ENCODE measurements at places on chromosomes 5 and 9.

- peak; percentile 16 for DNase-seq
Observed at GRCh38 chr5:59506285-59506877, 387.1 kb downstream of the PDE4D start.

GRCh38 chr5:81750308-81751008, 439 bp downstream of the SSBP2 start:
- no peak for DNase-seq

GRCh38 chr9:127778280-127779135, at the start of gene SH2D3C:
Gene SH2D3C (minus strand): TSS chr9:127778666. CDS start chr9:127778627, 39 bp downstream.
- no peak for DNase-seq

- DNase-seq = no peak
Observed at GRCh38 chr5:5499442-5499841, 77.0 kb downstream of the ICE1 start.

- DNase-seq = no peak
Observed at GRCh38 chr5:31860726-31861433, 221.9 kb downstream of the PDZD2 start.

GRCh38 chr5:105907016-105907415, 1763.7 kb downstream of the EFNA5 start:
- no peak for DNase-seq

DNA sequence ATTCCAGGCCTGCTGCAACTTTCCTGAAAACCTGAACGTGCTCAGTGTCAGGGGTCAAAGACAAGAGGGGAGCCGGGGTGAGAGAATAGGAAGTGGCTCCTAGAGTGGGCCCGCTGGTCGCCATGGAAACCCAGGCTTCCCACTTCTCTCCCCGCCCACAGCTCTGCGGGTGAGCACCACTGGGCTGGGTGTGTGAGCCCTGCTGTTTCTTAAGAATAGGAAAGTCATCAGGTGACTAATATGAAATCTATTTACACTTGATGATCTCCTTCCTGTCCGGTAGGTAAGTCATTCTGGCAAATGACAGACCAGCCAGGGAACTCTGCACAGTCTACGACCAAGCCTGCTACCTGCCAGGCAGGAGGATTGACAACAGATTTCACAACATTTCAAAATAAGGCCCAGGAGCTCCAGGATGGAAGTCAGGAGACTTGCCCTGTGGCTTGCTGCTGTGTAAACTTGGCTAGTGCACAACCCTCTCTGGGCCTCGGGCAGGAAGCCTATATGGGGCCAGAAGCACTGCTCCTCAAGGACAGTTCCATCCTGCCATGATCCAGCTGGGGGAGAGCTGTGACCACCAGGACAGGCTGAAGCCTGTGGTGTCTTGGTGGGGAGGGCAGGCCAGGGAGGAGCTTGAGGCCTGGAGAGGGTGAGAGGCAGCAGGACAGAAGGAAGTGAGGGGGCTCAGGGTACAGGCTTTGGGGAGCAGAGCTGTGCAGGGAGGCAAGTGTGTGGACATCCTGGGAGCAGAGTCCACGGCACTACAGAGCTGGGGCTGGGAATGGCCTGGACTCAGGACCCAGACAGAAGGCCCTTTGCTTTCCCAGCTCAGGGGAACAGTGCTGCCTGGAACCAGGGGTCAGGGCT, 60.6 kb downstream of the SHB start:
- DNase-seq = no peak

GRCh38 chr5:134777366-134777765, 18.8 kb downstream of the DDX46 start:
- DNase-seq = no peak

- DNase-seq = no peak
Observed at GRCh38 chr5:154813736-154814135, 36.7 kb downstream of the FAXDC2 start.

GRCh38 chr5:3709068-3709716, 113.6 kb downstream of the IRX1 start:
- DNase-seq = no peak

DNA sequence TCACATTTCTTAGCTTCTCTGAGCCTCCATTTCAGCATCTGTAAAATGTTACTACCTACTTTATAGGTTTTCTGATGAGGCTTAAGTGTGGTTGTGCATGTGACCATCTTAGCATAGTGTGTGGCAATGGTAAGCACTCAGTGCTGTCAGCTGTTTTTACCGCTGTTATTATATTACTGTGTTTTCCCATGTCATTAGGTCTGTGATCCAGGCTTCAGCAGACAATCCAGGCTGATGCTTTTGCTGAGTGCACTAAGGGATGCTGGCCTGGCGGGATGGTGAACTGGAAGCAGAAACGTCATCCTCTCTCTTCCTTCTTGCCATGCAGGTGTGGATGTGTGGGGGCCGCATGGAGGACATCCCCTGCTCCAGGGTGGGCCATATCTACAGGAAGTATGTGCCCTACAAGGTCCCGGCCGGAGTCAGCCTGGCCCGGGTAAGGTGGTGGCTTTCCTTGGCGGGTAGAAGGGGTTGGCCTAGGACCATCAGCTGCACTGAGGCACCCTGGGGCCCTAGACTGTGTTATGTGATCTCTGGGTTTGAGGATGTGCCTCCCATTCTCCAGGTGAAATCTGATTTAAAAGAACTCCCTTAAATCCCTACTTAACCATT, 41.9 kb upstream of the SAP30L start:
- no peak for DNase-seq

- DNase-seq = no peak
Observed at GRCh38 chr5:112511920-112512319, 92.8 kb upstream of the EPB41L4A start.

GRCh38 chr5:133222979-133223378, 171.2 kb downstream of the HSPA4 start:
- no peak for DNase-seq

DNA sequence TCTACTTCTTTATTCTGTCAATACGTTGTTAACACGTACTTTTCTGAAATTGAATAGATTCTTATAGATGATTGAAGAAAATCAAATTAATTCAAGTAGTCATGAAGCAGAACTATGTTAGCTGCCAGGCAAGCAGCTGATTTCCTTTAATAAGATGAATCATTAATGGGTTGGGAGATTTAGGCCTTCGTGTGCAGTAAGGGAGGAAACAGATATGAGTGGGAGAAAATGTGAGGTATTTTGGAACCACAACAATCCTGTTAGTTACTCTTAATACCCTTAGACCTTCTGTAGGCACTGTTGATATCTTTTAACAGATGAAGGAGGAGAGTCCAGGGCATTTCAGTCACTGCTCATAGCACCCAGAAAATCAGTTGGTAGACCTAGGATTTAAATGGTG, 121.0 kb downstream of the AOPEP start:
- DNase-seq = no peak

GRCh38 chr9:114155995-114156656, 789 bp downstream of the COL27A1 start:
- DNase-seq = no peak

- no peak for DNase-seq
Observed at GRCh38 chr5:171989276-171989675, 17.2 kb downstream of the FBXW11 start.

DNA sequence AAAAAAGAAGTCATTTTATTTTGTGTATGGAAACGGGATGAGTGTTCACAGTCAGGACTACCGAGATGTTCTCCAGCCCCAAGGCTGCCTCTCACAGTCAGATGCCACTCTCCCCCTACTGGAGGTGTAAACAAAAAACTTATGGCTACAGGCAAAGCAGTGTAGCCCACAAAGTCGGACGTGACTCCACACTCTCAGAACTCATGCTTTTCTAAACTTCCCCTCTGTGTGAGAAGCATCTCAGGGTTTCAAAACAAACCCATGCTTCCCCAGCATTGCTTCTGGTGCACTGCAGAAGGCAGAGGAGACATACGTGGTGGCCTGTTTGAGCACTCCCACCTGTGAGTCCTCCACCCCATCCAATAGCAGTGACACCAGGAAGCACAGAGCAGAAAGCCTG, 580.3 kb downstream of the BNC2 start:
- DNase-seq = no peak

DNA sequence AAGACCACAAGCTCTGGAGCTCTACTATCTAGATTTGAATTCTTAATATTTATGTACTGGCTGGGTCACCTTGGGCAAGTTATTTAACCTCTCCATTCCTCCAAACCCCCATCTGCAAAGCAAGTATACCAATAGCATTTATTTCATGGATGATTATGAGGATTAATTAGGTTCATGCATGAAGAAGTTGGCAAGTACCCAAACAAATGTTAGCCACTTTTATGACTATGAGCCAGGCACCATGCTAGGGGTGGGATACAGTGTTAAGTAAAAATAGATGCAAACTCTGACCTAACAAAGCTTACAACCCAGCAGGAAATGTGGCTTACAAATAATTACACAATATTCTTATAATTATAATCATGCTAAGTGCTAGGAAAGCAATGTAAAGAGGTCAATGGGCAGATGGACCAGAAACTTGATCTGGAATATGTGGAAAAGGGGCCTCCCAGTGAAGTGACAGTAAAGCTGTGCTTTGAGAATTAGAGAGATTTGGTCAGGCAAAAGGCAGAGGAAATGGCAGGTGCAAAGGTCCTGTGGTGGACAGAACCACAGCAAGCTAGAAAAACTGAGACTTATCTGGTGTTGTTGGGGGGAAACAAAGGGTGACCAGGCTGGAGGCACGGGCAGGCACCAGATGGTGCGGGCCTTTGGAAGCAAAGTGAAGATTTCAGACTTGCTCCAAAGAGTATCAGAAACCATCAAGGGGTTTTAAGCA, 525.2 kb upstream of the TRPC7 start:
- DNase-seq = peak; percentile 66

DNA sequence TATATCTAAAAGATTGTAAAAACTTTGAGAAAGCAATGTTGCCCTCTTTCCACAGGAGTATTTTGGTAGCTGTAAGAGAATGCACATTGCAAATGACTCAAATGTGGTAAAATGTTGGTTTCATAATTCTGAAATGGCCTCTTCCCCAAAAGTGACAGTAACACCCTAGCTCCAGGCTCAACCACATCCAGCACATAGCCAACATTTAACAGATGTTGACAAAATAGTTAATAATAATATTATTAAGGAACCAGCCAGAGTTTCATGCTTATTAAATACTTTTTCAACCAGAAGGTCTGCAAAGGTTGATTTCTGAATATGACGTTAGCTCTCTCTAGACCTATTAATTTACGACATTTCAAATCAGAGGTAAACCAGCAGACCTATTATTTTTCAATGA, 1.3 kb downstream of the ANXA1 start:
- no peak for DNase-seq

- no peak for DNase-seq
Observed at GRCh38 chr5:73692166-73692640, 66.2 kb downstream of the ARHGEF28 start.

DNA sequence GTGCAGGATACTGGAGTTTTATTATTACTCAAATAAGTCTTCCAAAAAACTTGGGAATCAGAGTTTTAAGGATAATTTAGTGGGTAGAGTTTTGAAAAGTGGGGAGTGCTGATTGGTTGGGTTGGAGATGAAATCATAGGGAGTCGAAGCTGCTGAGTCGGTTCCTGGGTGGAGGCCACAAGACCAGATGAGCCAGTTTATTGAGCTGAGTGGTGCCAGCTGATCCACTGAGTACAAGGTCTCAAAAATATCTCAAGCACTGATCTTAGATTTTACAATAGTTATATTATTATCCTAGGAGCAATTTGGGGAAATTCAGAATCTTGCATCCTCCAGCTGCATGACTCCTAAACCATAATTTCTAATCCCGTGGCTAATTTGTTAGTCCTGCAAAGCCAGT, 804.9 kb upstream of the SEMA6A start:
- no peak for DNase-seq

DNA sequence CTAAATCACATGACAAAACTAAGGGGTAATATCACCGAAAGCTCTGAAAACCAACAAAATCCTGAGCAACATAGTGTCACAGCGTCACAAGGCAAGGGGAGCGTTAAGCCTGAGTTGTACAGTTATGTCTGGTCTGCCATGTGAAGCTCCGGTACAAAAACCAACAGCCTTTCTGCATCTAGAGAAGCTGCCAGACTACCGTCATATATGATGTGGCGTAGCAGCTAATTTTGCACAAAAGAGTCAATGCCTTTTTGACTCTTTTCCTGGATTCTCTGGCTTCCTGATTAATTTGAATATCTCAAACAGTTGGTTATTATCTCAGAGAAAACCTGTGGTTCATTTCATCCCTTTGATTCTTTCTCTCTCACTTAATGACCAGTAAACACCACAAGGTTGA, 16.0 kb upstream of the ATP10B start:
- DNase-seq = no peak

DNA sequence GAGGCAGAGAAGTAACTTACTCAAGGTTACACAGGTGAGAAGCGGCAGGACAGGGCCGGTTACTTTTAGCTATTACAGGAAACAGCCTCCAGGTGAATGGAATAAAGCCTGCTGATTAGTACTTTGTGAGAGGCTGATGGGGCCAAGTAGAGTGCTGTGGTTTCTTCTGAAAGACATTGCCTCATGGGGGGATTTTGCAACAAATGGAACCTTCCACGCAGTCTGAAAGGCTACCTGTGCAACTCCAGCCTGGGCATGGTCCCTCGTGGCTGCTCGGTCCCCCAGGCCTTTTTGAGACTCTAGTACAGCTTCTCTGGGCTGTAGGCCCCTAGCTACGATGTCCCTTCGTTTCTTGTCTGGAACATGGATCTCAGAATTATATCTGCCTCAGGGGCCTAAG, 2.0 kb downstream of the TMEM268 start:
- no peak for DNase-seq

DNA sequence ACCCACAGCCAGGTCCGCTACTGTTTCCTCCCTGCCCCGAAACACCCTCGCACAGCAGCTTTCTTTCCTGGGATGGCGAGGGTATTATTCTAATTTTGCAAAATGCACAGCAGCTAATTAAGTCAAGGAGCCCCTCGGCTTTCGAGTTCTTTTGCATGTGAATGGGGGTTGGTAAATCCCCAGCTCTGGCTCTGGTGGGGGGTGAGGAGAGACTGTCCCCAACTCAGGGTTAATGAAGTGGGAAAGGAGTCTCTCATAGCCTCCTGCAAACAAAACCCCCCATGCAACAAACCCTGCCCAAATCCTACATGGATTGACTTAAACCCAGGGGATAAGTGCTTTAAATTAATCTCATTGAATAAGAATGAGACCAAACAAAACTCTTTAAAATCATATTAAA, 8.8 kb downstream of the BARHL1 start:
- no peak for DNase-seq

GRCh38 chr5:134920848-134921575, 16.1 kb downstream of the PCBD2 start:
- no peak for DNase-seq

DNA sequence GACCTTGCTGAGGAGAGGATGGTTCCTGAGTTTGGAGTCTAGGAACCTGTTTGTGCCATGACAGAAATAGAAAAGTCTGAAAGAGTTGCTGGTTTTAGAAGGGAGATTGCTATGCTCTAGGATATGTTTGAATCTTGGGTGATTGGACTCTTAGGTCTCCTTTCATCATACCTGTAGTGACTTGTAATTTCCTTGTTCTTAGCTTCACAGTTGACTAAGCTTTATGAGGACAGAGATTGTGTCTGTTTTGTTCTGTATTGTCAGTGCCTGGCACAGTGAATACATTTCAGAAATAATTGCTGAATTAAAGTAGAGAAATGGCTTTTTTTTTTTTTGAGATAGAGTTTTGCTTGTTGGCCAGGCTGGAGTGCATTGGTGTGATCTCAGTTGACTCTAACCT, 31.5 kb downstream of the GAPVD1 start:
- no peak for DNase-seq

- DNase-seq = no peak
Observed at GRCh38 chr5:158992037-158992740, 107.5 kb downstream of the EBF1 start.

GRCh38 chr9:119763260-119763659, 394.0 kb upstream of the BRINP1 start:
- DNase-seq = no peak

GRCh38 chr9:506281-506680, 291.6 kb downstream of the DOCK8 start:
- DNase-seq = no peak

GRCh38 chr9:68741234-68741633, 36.2 kb downstream of the PIP5K1B start:
- no peak for DNase-seq
